ENCODE measurements at places on chromosomes 13 and 19. TPM values are rescaled to one million over a fixed set of nuclear protein-coding genes. Genes with fewer than 3 reads are reported as not detected.

The DNAAF3 gene
- total RNA-seq: 7.0 TPM

DNA sequence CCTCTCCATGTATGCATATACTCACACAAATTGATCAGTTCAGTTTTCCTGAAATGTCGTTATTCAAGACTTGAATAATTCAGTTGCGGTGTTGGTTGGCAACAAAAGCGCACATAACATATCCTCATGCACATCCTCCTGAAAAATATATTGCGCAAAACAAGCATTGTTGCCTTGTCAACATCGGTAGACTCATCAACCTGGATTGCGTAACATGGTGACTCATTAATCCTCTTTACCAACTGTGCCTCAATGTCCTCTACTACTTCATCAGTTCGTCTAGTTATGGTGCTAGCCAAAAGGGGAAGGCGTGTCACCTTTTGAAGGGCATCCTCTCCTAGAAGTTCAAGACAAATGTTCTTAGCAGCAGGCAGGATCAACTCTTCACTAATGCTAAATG is 357.7 kb downstream of the LMO7 start:
- DNase-seq: no peak

The FCAR gene
- not detected for total RNA-seq

GRCh38 chr13:44309794-44310757 is 63.5 kb upstream of the SERP2 start:
- DNase-seq: no peak

DNA sequence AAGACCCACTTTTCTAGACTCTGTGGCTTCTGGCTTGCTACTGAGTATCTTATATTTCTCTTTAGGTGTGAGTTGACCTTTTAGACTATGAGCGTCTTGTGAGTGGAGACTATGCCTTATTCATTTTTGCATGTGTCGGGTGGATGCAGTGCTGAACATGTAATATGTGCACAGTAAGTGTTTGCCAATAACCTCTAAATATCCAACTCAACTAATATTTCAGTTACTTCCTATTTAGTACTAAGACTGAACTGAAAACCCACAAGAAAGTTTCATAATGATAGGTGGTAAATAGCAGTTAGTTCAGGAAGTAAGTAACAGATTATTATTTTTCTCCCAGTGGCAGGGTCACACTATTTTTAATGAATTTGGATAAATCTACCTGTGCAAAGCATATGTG is 269.3 kb downstream of the KCNRG start:
- DNase-seq: no peak

The PDE4A gene
- 2.0 TPM for total RNA-seq

The LAMP1 gene
- 195 TPM for total RNA-seq

DNA sequence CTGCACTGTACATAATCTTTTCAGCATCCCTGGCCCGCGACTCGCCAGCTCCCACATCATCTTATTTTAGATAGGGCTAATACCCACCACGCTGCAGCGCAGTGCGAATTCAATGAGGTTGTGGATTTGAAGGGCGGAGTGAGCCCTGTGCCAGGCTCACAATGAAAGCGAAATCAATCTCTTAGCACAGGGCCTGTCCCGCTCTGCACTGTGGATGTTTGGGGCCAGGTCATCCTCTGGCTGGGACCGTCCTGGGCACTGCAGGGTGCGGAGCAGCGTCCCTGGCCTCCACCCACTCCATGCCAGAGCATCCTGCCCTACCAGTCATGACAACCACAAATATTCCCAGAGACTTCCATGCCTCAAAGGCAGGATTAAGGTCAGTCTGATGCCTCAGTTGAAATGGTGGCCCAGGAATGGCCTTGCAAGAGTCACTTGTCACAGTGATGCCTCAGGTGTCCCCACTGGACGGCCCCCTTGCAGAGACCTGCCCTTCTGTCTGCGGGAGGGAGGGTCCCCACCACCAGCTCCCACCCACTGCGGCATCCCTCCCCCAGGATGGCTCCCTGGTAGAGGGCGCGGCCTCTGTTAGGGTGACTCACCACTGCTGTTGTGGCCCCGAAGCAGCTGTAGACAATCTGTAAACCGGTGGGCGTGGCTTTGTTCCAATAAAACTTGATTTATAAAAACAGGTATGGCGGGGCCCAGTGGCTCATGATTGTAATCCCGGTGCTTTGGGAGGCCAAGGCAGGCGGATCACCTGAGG is 5.6 kb downstream of the UHRF1 start:
- no peak for DNase-seq

- no peak for DNase-seq
Measured at GRCh38 chr13:28047757-28048388, 52.5 kb downstream of the FLT3 start.

Data from epithelial cell of proximal tubule (primary cell).